ENCODE measurements at places on chromosomes 2 and 18.

GRCh38 chr2:186558512-186559276 lies 31.2 kb upstream of the ITGAV start:
- DNase-seq: no peak

- DNase-seq: peak; percentile 14
These were observed 476.3 kb upstream of the VWC2L start for GRCh38 chr2:213934560-213934959.

DNA sequence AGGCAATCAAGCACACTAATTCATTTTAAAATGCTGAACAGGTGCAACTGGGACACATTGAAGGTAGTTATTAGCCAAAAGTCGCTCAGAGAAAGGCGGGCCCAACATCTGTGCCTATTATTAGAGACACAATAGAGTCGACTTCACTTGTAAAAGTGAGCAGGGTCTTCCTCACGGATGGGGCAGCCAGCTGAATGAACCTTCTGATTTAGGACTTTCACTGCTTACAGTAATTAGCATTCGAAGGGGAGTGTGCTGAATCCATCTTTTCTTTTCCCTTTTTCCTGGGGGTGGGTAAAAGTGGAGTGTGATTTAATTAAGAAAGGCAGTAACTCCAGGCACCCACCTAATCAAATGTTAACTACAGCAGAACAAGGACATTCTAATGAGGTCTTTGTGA lies 677.7 kb downstream of the DCDC2C start:
- no peak for DNase-seq

DNA sequence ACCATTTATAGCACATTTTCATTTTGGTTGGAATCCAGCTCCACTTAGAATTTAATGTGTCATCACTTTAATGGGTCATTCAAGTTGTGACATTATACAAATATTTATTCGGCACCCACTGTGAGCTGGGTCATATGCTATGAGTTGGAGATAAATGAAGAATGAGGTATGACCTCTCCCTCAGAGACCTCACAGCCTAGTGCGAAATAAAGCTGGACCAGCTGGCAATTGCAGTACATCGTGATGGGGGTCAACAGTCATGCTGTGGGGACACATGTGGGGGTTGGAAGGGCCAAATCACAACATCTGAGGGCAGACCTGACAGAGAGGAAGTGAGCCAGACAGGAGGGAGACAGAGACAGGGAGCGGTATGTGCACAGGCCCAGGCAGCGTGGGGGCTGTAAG lies 175.4 kb downstream of the MAIP1 start:
- DNase-seq: no peak

DNA sequence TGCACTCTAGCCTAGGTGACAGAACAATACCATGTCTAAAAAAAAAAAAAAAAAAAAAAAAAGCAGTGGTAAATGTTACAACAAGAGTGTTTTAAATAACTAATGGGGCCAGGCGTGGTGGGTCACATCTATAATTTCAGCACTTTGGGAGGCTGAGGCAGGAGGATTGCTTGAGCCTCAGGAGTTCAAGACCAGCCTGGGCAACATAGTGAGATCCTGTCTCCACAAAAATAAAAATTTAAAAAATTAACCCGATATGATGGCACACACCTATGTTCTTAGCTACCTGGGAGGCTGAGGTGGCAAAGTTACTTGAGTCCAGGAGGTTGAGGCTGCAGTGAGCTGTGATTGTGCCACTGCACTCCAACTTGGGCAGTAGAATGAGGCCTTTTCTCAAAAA lies 37.1 kb downstream of the PAPOLG start:
- DNase-seq: no peak

- DNase-seq: no peak
These were observed 135.7 kb downstream of the THADA start for GRCh38 chr2:43460174-43460546.

- DNase-seq: peak; percentile 91
These were observed 231.0 kb downstream of the INSIG2 start for GRCh38 chr2:118319271-118319684.

- DNase-seq: no peak
These were observed 204.8 kb upstream of the SH3BP4 start for GRCh38 chr2:234747032-234747431.

DNA sequence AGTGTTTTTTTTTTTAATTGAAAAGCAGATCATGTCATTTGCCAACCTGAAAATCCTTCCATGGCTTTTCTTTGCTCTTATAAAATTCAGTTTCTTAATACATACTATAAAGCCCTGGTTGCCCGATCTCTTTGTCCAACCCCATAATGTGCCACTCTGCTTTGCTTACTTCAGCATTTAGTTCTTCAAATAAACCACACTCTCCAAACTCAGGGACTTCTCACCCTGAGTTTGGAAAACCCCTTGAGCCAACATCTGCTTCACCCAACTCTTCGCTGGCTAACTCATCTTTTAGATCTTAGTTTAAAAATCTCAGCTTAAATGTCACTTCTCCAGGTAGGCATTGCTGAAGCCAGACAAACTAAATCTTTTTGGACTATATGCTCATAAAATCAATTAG lies 1.3 kb upstream of the STAT1 start:
- no peak for DNase-seq

- DNase-seq: no peak
These were observed 58.9 kb downstream of the BMP10 start for GRCh38 chr2:68812251-68812650.

- DNase-seq: no peak
These were observed 7.2 kb downstream of the NT5DC4 start for GRCh38 chr2:112728029-112728362.

- DNase-seq: peak; percentile 58
These were observed 2.1 kb downstream of the PCBP1 start for GRCh38 chr2:70089220-70089982.

DNA sequence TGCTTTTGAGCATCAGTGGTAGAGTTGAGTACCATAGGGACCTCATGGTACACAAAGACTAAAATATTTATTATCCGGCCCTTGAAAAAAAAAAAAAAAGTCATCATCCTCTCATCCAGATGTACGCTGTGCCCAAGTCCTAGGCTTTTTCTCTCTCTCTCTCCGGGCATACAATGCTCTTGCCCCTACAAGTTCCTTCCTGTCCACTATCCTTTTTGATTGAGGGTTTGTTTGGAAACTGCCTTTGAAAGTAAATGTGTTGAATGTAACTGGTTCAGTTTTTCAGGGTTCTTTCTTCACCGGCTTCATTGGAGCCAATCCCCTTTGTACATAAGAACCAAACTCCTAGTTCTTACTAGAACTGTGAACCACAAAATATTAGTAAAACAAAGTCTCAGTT lies 130.3 kb downstream of the MGAT5 start:
- no peak for DNase-seq

- no peak for DNase-seq
These were observed 315.6 kb downstream of the INSIG2 start for GRCh38 chr2:118403658-118404451.

- DNase-seq: no peak
These were observed 49.3 kb downstream of the ZNF516 start for GRCh38 chr18:76445741-76446232.

DNA sequence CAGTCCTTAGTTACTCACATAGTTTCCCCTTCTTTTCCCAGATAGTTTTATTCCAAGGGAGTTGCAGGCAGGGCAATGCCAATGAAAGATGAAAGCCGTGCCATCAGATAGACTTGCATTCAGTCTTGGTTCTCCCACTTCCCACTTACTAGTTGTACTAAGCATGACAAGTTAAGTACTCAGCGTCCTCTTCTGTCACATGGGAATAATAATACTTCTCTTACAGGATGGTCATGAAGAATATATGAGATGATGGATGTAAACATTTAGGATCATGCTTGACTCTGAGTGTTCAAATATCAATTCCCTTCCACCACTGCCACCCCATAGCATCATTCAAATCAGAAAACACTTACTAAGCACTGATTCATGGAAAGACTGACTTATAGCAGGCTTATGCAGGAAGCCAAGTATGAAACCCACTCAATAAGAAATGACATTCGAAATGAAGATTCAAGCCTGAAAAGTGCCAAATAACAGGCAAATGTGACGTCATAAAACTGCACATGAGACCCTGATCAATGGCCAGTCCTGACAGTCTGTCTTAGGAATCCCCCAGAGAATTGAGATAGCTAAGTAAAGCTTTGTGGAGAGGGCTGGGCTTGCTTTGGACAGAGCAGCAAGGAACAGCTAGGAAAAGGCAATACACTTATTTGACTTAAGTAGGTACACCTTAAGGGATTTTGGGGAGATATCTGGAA lies 11.1 kb upstream of the EVA1A start:
- no peak for DNase-seq

- DNase-seq: no peak
These were observed 40.8 kb downstream of the ATOH8 start for GRCh38 chr2:85794491-85795121.

- DNase-seq: no peak
These were observed 414.9 kb upstream of the FSHR start for GRCh38 chr2:49569176-49569575.

DNA sequence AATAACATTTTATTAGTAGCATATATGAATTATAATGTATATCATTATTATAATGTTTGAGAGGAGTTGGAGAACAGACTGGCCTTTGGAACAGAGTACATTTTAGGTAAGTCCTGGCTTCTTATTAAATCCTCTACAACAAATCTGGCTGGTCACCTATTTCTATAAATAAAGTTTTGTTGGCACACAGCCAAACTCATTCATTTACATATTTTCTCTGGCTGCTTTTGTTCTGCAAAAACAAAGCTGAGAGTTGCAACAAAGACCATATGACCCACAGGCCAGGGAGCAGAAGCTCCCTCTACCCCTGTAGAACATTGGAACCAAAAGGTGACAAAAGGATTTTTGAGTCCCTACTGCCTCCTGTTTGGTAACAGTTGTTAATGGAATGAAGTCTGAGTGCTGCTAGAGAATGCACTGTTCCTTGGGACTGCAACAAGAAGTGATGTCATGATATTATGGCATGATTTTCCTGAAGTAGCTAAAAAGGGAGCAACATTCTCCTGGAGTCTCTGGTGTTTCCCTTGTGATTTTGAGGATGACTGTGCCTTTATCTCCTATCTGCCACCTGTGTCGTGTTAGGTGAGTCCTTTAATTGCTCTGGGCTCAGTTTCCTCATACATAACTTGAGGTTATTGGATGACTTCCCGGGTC lies 22.0 kb upstream of the SP9 start:
- peak; percentile 36 for DNase-seq

DNA sequence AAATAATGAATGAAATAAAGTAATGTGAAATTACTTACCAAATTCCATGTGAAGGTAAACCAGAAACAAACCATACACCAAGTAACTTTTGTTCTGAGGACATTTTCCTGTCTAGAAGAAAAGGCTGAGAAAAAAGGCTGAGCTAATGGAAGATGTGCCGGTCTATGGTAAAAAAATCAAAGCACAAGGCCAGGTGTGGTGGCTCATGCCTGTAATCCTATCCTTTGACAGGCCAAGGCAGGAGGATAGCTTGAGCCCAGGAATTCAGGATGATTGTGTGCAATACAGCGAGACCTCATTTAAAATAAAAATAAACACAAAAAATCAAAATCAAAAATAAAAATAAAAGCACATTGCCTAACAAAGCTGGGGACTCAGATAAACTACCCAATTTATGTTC lies 6.7 kb downstream of the ORC4 start:
- DNase-seq: no peak

GRCh38 chr2:127640082-127641072 lies 5.6 kb upstream of the GPR17 start:
- DNase-seq: no peak

- no peak for DNase-seq
These were observed 94.1 kb downstream of the FAM161A start for GRCh38 chr2:61759718-61760117.

- DNase-seq: no peak
These were observed 33.0 kb downstream of the ERBB4 start for GRCh38 chr2:212505586-212505985.

DNA sequence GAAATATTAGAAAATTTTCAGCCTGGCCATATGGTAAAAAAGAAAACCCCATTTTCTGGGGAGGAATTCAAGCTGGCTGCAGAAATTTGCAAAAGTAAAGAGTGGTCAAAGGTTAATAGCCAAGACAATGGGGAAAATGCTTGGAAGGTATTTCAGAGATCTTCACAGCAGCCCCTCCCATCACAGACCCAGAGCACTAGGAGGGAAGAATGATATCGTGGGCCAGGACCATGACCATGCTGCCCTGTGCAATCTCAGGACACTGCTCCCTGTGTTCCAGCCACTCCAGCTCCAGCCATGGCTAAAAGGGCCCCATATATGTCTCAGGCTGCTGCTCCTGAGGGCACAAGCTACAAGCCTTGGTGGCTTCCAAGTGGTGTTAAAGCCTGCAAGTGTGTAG lies 93.9 kb upstream of the AGAP1 start:
- DNase-seq: no peak

DNA sequence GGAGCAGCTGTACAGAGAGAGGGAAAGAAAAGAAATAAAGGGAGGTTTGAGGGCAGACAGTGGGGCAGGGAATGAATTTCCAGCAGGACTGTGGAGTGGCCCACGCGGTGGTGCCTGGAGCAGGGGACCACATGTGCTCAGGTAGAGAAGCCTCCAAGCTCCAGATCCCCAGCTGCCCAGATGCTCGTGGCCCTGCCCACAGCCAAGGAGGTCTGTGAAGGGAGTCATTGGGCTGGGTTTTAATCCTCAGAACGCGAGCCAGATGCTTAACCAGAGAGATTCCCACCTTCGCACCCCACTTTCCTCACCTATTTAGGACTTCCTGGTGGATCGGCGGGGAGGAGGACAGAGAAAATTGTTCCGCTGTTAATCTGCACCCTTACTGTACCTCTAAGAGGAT lies 369.4 kb downstream of the PARD3B start:
- no peak for DNase-seq

DNA sequence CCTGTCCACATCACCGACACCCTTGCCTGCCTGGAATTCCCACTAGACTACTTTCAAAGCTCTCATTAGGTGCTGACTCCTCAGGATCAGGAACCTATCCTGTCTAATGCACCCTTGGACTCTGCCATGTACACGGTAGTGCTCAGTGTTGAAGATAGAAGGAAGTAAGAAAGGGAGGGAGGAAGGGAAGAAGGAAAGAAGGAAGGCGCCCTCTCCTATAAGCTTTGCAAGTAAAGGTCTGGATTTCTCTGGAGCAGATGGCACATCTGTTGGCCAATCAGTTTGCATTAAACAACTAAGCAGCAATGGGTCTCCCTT lies 45.3 kb downstream of the SCTR start:
- DNase-seq: no peak

- no peak for DNase-seq
These were observed 59.9 kb upstream of the BZW1 start for GRCh38 chr2:200751786-200752185.

DNA sequence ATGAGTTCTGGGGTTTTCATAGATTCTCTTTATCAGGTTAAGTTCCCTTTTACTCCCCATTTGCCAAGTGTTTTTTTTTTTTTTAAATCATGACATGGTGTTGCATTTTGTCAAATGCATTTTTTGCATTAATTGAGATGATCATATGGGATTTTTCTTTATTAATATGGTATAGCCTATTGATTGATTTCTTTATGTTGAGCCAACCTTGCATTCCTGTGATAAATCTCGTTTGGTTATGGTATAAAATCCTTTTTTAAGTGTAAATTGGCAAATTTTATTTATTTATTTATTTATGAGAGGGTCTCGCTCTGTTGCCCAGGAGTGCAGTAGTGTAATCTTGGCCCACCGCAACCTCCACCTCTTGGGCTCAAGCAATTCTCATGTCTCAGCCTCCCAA lies 81.5 kb upstream of the ACVR1 start:
- no peak for DNase-seq

- DNase-seq: no peak
These were observed 29.8 kb downstream of the B3GNT7 start for GRCh38 chr2:231425291-231425810.

All from HAP-1 (cell line).